ENCODE measurements at places on chromosomes 5 and 9.

- no peak overlapping the region for H3K4me3 ChIP-seq
- no peaks in the 10 kb centered on the region for H3K27me3 ChIP-seq
- H3K36me3 ChIP-seq, result no peaks in the 10 kb centered on the region
- DNase-seq, result no peak
- no peaks in the 10 kb centered on the region for H3K4me1 ChIP-seq
- H3K27ac ChIP-seq, result no peak overlapping the region
Observed at GRCh38 chr5:54098267-54098666, 212.1 kb downstream of the ARL15 start.

GRCh38 chr9:94882966-94883641 is 156.6 kb downstream of the AOPEP start:
- peaks cover 57% of the 10 kb centered on the region for H3K4me1 ChIP-seq
- peak; percentile 73 for DNase-seq
- H3K27ac ChIP-seq, result no peak overlapping the region
- no peaks in the 10 kb centered on the region for H3K27me3 ChIP-seq
- no peaks in the 10 kb centered on the region for H3K36me3 ChIP-seq

DNA sequence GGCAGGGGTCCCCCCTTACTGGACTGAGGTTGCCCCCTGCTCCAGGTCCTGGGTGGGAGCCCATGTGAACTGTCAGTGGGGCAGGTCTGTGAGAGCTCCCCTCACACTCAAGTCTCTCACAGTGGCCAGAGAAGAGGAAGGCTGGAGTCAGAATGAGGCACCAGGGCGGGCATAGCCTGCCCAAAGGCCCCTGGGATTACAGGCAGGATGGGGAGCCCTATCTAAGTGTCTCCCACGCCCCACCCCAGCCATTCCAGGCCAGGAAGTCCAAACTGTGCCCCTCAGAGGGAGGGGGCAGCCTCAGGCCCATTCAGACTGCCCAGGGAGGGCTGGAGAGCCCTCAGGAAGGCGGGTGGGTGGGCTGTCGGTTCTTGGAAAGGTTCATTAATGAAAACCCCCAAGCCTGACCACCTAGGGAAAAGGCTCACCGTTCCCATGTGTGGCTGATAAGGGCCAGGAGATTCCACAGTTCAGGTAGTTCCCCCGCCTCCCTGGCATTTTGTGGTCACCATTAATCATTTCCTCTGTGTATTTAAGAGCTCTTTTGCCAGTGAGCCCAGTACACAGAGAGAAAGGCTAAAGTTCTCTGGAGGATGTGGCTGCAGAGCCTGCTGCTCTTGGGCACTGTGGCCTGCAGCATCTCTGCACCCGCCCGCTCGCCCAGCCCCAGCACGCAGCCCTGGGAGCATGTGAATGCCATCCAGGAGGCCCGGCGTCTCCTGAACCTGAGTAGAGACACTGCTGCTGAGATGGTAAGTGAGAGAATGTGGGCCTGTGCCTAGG is at the start of gene CSF2:
Gene CSF2, plus strand, starts transcription at position 559 of the 783 bp plus-strand sequence. Its CDS starts 35 bp downstream, at position 594.
- H3K4me3 ChIP-seq, result peak within 1 kb of the TSS; percentile 0
- peak within 1 kb of the TSS; percentile 72 for H3K27ac ChIP-seq
- no peaks in the 10 kb centered on the region for H3K4me1 ChIP-seq
- no peaks in the 10 kb centered on the region for H3K27me3 ChIP-seq
- no peaks in the 10 kb centered on the region for H3K36me3 ChIP-seq
- DNase-seq, result no peak

DNA sequence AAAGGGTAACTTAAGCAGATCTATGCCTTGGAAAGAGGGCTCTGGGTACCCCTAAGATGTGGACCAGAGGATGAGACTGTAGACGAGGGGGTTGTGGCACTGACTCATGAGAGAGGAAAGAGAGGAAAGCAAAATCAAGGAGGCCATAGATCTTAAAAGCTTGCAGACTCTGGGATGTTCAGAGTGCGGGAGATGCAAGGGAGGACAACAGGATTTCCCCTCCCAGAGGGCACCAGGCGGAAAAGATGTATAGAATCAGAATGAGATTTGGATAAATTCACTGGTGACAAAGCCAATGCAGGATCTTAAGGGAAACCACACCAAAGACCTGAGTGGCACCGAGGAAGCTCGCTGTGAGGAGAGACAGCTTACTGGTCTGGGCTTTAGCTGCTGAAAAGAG is 27.1 kb downstream of the HRH2 start:
- H3K27ac ChIP-seq, result peak overlapping the region; percentile 10
- H3K36me3 ChIP-seq, result no peaks in the 10 kb centered on the region
- no peaks in the 10 kb centered on the region for H3K27me3 ChIP-seq
- no peak overlapping the region for H3K4me3 ChIP-seq

GRCh38 chr9:89986190-89986589 is 381.4 kb downstream of the GADD45G start:
- H3K27me3 ChIP-seq, result no peaks in the 10 kb centered on the region
- no peaks in the 10 kb centered on the region for H3K4me1 ChIP-seq
- no peak overlapping the region for H3K27ac ChIP-seq
- H3K4me3 ChIP-seq, result no peak overlapping the region

- H3K27ac ChIP-seq, result no peak overlapping the region
- DNase-seq, result no peak
- H3K4me1 ChIP-seq, result no peaks in the 10 kb centered on the region
- no peak overlapping the region for H3K4me3 ChIP-seq
- H3K36me3 ChIP-seq, result no peaks in the 10 kb centered on the region
- H3K27me3 ChIP-seq, result no peaks in the 10 kb centered on the region
Observed at GRCh38 chr5:130324953-130325671, 420.8 kb downstream of the CHSY3 start.

GRCh38 chr5:41683181-41683580 is 172.8 kb upstream of the PLCXD3 start:
- no peak overlapping the region for H3K4me3 ChIP-seq
- H3K27ac ChIP-seq, result no peak overlapping the region
- H3K36me3 ChIP-seq, result no peaks in the 10 kb centered on the region
- H3K27me3 ChIP-seq, result no peaks in the 10 kb centered on the region

- H3K27ac ChIP-seq, result no peak overlapping the region
- no peaks in the 10 kb centered on the region for H3K4me1 ChIP-seq
- DNase-seq, result no peak
- H3K4me3 ChIP-seq, result no peak overlapping the region
- no peaks in the 10 kb centered on the region for H3K36me3 ChIP-seq
- H3K27me3 ChIP-seq, result peaks cover 7% of the 10 kb centered on the region
Observed at GRCh38 chr5:10555277-10555684, 8.6 kb upstream of the ANKRD33B start.

- peak overlapping the region; percentile 61 for H3K27ac ChIP-seq
- H3K4me1 ChIP-seq, result no peaks in the 10 kb centered on the region
- no peaks in the 10 kb centered on the region for H3K27me3 ChIP-seq
- no peaks in the 10 kb centered on the region for H3K36me3 ChIP-seq
Observed at GRCh38 chr5:1004461-1005248, 3.9 kb upstream of the NKD2 start.

GRCh38 chr5:85375525-85375924 is 990.8 kb upstream of the EDIL3 start:
- no peaks in the 10 kb centered on the region for H3K36me3 ChIP-seq
- no peak for DNase-seq
- H3K27ac ChIP-seq, result no peak overlapping the region
- no peaks in the 10 kb centered on the region for H3K4me1 ChIP-seq
- no peak overlapping the region for H3K4me3 ChIP-seq

GRCh38 chr5:123107343-123108244 is 18.6 kb downstream of the PRDM6 start:
- H3K4me3 ChIP-seq, result no peak overlapping the region
- peaks cover 25% of the 10 kb centered on the region for H3K36me3 ChIP-seq
- H3K27ac ChIP-seq, result no peak overlapping the region
- H3K27me3 ChIP-seq, result no peaks in the 10 kb centered on the region

DNA sequence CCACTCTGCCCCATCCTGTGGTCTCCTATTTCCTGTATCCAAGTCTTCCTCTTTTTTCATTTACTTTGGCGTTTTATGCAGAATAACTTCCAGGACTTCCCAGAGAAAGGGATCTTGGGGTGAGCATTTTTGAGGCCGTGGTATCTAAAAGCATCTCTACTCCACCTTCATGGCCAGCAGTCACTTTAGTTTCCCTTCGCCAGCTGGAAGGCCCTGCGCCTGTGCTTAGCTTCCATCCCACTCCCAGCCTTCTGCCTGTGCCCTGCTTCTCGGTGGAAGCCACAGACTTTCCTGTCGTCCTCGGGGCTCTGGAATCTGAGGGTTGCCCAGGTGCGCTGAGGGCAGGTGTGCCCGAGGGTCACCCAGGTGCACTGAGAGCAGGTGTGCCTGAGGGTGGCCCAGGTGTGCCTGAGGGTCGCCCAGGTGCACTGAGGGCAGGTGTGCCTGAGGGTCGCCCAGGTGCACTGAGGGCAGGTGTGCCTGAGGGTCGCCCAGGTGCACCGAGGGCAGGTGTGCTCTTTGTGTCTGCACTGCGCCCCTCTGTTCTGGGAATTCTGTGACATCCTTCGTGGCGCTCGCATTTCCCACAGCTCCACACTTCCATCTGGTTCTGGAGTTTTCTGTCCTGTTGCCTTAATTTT is 32.4 kb upstream of the LRRC14B start:
- DNase-seq, result no peak
- no peaks in the 10 kb centered on the region for H3K36me3 ChIP-seq
- no peaks in the 10 kb centered on the region for H3K4me1 ChIP-seq
- no peak overlapping the region for H3K27ac ChIP-seq
- no peaks in the 10 kb centered on the region for H3K27me3 ChIP-seq
- H3K4me3 ChIP-seq, result no peak overlapping the region

- no peak for DNase-seq
- H3K27ac ChIP-seq, result no peak overlapping the region
- H3K36me3 ChIP-seq, result peaks cover 8% of the 10 kb centered on the region
- no peaks in the 10 kb centered on the region for H3K27me3 ChIP-seq
Observed at GRCh38 chr5:9148242-9148641, 397.6 kb downstream of the SEMA5A start.

- DNase-seq, result peak; percentile 60
- H3K4me3 ChIP-seq, result no peak overlapping the region
- peak overlapping the region; percentile 80 for H3K27ac ChIP-seq
- peaks cover 9% of the 10 kb centered on the region for H3K4me1 ChIP-seq
- peaks cover 4% of the 10 kb centered on the region for H3K36me3 ChIP-seq
Observed at GRCh38 chr9:109098171-109098959, 21.4 kb downstream of the TMEM245 start.

DNA sequence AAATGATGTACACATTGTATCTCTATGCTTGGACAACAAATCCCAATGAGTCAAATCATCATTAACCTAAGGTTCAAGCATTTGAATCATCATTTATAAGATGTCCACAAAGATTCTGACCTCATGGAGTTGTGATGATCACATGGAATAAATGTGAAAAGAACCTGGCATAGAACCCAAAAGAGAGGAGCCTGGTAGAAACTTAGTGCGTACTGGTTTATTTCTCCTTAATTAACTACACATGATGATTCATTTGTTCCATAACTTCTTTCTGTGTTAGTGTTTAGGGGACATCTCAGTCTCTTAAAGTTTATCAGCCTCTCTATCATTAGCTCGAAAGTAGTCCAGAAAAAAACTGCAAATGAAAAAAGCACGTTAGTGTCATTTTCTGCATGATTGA is 411.6 kb downstream of the BRINP1 start:
- no peaks in the 10 kb centered on the region for H3K27me3 ChIP-seq
- no peak overlapping the region for H3K4me3 ChIP-seq
- H3K27ac ChIP-seq, result no peak overlapping the region
- H3K4me1 ChIP-seq, result no peaks in the 10 kb centered on the region

- no peak overlapping the region for H3K4me3 ChIP-seq
- H3K27ac ChIP-seq, result no peak overlapping the region
- no peak for DNase-seq
- H3K36me3 ChIP-seq, result peaks cover 2% of the 10 kb centered on the region
- H3K4me1 ChIP-seq, result peaks cover 5% of the 10 kb centered on the region
- H3K27me3 ChIP-seq, result no peaks in the 10 kb centered on the region
Observed at GRCh38 chr9:121707477-121708424, 56.3 kb downstream of the DAB2IP start.

DNA sequence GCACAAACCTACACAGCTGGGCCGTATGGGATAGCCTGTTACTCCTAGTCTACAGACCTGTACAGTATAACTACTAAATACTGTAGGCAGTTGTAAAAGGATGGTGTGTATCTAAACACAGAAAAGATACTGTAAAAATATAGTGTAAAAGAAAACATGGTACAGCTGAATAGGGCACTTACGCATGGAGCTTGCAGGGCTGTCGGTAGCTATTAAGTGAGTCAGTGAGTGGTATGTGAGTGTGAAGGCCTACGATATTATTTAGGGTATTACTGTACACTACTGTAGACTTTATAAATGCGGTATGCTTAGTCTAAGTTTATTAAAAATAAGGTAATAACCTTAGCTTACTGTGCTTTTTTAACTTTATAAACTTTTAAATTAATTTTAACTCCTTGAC is 1.2 kb downstream of the ZCCHC9 start:
- no peak overlapping the region for H3K27ac ChIP-seq
- DNase-seq, result no peak
- peaks cover 4% of the 10 kb centered on the region for H3K36me3 ChIP-seq
- no peak overlapping the region for H3K4me3 ChIP-seq

GRCh38 chr5:179287071-179287470 is 58.2 kb downstream of the ADAMTS2 start:
- no peak overlapping the region for H3K27ac ChIP-seq
- no peaks in the 10 kb centered on the region for H3K27me3 ChIP-seq
- no peak overlapping the region for H3K4me3 ChIP-seq
- peaks cover 9% of the 10 kb centered on the region for H3K4me1 ChIP-seq
- H3K36me3 ChIP-seq, result no peaks in the 10 kb centered on the region

DNA sequence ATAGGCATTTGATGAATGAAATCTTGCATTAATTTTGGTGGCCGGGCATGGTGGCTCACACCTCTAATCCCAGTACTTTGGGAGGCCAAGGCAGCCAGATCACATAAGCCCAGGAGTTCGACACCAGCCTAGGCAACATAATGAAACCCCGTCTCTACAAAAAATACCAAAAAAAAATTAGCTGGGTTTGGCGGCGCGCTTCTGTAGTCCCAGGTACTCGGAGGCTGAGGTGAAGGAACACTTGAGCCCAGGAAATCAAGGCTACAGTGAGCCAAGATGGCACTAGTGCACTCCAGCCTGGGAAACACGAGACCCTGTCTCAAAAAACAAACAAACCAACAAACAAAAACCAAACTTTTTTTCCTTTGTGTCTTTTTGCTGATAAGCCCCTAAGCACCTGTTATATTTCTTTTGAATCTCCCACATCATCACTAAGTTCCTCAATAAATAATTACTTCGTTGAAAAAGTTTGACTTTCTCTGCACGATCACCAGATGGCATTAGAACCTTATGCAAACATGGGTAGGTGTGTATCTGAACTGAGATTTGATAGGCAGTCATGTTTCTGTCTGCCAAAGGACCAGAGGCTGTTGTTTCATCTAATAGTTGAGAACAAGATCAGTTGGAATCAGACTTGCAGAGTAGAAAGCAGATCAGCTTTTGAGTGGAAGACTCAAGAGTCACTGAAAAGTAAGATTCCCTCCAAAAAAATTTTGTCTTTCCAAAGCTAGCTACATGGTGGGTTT is 5.5 kb upstream of the MATR3 start:
- H3K4me3 ChIP-seq, result no peak overlapping the region
- no peak for DNase-seq
- H3K27me3 ChIP-seq, result no peaks in the 10 kb centered on the region
- peaks cover 4% of the 10 kb centered on the region for H3K4me1 ChIP-seq
- H3K36me3 ChIP-seq, result no peaks in the 10 kb centered on the region

- H3K4me1 ChIP-seq, result no peaks in the 10 kb centered on the region
- H3K4me3 ChIP-seq, result no peak overlapping the region
- no peaks in the 10 kb centered on the region for H3K36me3 ChIP-seq
- no peaks in the 10 kb centered on the region for H3K27me3 ChIP-seq
- H3K27ac ChIP-seq, result peak overlapping the region; percentile 91
Observed at GRCh38 chr9:121597698-121598166, 53.7 kb upstream of the DAB2IP start.

Data from lung (tissue), 17 donors.